Neural crest cell (in vitro differentiated cells): ENCODE measurements at places on chromosomes 7 and 10.

DNA sequence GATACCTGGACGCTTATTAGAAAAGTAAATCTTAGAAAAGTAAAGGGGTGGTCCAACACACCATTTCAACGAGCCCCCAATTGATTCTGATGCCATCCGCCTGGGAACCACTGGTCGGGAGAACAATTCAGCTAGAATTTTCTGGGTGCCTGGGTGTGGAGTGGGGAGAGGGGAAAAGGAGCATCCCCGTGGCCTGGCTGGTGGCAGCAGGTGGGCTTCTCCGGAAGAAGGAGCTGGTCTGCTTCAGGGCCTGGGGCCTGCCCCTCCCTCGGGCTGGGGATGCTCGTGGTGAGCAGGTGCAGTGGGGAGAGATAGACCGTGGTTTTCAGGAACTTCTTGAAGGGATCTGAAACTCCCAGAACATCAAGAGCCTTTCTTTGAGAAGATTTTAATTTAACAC is 39.9 kb upstream of the DUSP5 start:
- no peak for DNase-seq

GRCh38 chr7:69177941-69178494 is 420.3 kb upstream of the AUTS2 start:
- no peak for DNase-seq

DNA sequence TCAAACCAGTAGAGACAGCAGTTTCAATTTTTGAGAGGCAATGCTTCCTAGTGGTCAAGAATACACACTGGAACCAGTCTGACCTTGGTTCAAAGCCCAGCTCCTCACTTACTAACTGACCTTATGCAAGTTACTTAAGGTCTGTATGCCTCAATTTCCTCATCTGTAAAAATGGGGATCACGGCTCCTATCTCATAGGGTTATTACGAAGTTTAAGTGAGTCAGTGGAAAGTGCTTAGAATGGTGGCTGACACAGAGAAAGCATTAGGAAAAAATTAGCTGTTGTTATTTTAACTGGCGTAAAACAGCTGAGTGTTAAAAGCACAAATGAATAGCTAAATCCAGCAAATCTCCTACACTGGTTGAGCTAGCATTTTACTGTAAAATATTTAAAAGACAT is 162.4 kb upstream of the LAMB4 start:
- DNase-seq, result no peak

DNA sequence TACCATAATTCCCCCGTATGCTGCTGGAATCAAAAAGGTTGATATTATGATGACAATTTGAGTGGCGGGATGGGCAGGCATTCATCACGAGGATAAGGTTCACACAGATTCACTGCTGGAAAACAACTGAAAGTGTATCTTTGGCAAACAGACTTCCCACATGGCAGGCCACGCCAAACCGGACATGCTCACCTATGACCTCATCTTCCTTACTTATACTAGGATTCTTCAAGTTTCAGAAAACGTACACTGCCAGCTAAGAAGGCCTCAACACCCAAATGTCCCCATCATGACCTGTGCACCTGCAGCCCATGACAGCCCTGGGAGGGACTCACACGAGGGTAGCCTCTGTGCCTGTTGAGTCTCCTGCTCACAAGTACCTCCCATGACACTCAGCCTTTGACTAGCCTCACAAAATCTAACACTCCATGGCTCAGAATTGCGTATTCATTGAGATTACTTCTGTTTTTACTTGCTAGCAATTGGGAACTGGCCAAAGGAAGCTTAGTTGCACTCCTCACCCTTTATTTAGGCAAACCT is 259.0 kb upstream of the GHITM start:
- DNase-seq, result no peak

DNA sequence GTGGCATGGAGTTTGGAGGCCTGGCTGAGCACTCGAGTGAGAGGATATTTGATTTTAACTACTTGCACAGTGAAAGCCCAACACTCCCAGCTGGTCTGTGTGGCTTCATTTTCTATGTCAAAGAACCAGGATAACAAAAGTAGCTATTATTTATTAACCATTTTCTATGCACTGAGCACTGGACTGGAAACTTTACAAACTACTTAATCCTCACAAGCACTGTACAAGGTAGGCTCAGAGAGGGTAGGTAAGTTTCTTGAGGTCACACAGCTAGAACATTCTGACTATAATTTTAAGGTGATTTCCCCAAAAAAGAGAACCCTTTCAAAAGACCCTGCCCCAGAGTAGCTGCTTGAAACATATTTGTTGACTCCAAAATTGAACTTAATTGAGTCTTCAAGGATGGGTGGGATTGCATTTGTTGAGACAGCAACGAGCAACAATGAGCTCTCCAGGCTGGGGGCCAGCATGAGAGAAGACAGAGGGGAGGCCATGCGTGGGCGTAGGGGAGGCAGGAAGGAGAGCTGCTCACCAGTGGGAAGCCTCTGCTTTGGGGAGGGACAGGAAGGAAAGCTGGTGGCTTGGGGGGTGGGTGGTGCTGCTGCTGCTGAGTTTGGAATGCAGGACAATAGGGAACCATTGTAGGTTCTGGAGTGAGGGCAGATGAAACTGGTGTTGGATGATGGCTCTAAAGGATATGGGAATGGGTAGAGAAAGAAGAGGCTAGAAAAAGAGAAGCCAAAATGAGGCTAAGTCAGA is 31.5 kb downstream of the FAM241B start:
- DNase-seq, result no peak

- no peak for DNase-seq
Observed at GRCh38 chr10:72107325-72108003, 19.1 kb upstream of the SPOCK2 start.

DNA sequence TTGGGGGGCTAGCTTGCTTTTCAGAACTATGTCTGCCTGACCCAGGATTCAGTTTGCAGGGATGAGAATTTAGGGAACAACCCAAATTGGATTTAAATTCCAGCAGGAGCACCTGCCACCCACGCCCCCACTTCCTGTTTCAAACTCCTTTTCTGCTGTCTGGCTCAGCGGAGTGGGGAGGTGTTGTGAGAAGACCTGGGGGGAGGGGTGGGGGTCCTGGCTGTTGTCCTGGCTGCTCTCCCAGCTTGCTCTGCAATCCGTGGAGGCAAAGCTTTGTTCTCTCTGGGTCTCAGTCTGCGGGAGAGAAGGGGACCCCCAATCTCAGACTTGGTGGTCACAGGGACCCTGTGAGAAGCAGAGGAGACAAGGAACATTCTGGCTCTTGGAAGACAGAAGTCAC is 799 bp downstream of the KCNK18 start:
- DNase-seq, result no peak

DNA sequence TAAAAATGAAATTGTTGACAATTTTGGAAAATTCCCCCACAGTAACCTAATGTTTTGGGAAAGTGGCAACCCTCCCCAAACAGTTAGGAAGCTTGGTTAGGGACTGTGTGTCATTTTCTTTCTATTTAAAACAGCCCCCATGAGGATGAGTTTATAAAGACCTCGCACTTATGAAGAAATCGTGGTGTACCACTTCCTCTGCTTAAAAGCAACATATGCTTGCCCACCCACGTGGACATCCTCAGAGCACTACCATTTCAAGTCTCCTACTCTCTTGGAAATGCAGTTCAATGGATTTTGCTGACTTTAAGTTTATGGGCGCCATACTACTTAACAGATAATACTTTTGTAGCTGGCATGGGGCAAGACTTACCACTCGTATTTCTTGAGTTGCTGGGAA is 223.8 kb downstream of the DYNC1I1 start:
- no peak for DNase-seq

DNA sequence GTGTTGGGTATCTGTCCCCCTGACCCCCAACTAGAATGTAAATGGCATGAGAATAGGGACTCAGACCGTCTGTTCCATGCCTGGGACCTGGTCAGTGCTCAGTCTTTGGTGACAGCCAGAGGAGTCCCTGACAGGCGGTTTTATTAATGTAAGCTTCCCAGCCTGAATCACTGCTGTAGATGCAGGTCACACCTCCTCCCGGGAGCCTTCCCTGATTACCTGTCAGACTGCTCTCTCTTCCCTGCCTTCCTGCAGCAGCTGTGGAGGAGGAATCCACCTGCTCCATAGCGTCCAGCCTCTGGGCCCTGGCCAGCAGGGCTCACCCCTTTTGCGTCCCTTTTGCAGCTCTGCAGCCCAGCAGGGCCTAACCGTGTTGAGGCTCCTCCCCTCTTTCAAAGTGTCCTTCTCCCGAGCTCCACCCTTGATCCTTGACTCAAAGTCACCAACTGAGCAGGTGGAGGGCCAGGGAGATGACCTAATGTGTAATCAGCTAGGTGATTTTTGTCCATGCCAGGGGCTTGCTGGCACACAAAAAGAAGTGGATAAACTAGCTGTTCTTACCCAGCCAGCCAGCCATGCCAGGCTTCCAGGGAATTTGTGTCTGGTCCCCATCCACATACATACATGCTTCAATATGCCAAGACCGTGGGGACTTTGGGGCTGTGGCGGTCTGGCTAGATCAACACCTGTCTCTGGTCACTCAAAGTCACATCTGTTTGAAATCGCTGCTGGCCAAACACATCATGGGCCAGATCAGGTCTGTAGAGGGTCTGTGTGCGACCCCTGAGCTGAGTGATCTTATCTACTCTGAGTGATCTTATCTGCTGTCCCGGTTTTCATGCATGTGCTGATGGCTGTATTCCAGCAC is 195.1 kb downstream of the CCDC3 start:
- no peak for DNase-seq

DNA sequence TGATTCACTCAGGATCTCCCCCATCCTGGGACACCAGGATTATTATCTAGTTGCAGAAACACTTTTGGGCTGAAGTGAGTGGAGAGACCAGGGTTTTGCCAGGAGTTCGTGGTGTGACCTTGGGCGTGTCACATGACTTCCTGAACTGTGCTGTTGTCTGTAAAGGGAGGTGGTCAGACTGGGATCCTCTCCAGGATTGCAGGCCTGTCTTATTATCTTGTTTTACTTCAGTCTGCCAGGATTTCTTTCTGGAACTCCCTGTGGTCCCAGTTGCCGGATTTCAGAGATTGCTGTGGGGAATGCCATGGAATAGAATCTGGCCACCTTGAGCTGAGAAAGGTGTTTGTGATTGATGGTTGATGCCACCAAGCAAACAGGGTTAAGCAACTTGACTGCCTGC is 35.8 kb downstream of the CRCP start:
- DNase-seq, result no peak

GRCh38 chr7:1940863-1941262 is 270.8 kb downstream of the ELFN1 start:
- DNase-seq, result no peak

DNA sequence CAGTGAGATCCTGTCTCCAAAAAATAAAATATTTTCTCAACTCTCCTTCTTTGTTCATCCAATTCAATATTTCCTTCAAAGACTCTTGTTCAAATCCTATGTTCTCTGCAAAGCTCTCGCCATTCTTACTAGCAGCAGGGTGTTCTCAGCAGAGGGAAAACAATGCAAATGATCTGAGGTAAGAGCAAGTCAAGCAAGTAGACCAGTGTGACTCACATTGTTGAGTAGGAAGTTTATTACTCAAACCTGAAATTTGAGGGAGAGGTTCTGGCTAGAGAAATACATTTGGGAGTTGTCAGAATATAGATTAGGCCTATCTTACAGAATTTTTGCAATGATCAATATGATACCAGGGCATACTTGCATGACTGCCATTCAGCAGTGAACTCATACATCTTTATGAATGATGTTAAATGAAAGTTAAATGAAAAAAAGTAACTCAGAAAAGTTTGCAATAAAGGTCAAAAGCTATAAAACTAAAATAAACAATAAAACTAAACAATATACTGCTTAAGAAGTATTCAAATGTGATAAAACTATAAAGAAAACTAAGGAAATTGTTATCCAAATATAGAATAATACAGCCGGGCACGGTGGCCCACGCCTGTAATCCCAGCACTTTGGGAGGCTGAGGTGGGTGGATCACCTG is 5.8 kb downstream of the IDE start:
- no peak for DNase-seq

GRCh38 chr10:101123085-101123814 is 7.8 kb upstream of the TLX1 start:
- no peak for DNase-seq
